Activated naive CD8-positive, alpha-beta T cell treated with anti-CD3 and anti-CD28 coated beads, Interleukin-2, amount 10 ng/mL, durations not matched to agents 7 days and 5 days (primary cell): ENCODE measurements at places on chromosomes 6 and 20. TPM values are rescaled to one million over a fixed set of nuclear protein-coding genes. Genes with fewer than 3 reads are reported as not detected.

DNA sequence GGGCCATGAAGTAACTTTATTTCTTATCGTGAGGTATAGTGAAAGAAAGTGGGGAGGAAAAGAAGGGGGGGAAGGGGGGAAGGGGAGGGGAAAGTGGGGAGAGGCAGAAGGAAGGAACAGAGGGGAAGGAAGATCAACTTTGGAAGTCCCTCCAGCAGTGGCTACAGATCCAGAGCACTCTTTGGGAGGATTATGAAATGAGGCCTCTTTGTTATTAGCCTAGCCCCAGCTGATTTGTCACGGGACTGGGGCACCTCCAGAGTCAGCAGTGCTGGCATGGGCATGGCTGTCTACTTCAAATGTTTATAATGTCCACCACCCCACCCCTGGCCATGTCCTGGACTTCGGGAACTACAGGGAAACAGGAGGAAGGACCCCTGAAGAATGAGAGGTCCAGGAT, 7.6 kb downstream of the MOCS1 start:
- DNase-seq: no peak

DNA sequence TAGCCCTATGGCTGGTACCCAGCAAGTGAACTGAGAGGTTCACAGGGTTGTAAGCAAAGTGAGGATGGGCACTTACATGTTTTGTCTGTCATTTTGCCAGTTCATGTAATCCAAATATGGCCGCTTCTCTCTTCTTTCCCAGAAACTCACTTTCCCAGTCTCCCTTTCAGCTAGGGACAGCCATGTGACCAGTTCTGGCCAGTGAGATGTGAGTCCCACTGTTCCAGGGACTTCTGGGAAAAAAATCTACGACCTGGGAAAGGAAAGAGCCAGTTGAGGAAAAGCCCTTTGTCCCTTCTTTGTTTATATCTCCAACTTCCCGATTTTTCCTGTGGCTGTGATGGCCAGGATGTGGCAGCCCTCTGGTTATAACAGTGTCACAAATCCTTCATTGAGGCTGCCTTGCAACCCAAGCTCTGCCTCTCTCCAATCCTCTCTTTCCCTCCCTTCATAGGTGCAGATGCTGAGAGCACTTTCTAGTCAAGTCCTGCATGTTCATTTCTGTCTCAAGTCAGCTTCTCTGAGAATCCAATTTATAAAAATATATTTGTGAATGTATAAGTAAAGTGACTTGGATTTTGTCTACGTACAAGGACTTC, 148.6 kb upstream of the ZFP64 start:
- no peak for DNase-seq

DNA sequence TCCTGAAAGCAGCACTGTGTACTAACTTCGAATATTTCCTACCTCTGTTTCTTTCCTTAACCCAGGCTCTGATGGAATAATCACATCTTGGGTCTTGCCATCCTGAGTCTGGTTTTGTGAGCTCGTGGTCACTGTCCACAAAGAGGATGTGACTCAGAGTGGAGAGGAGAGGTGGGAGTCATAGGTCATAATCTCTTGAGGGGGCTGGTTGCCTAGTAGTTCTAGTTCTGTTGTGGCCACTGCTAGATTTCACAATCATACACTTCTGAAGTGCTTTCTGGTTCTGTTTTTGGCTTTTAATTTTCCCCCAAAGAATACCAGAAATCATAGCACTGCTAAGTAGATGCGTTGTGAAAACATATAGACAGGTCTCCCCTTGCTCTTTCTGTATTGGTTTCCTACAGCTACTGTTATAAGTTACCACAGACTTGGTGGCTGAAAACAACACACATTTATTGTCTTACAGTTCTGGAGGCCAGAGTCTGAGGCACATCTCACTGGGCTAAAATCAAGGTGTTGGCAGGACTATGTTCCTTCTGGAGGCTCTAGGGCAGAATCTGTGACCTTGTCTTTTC, 102.8 kb downstream of the NRSN1 start:
- no peak for DNase-seq

DNA sequence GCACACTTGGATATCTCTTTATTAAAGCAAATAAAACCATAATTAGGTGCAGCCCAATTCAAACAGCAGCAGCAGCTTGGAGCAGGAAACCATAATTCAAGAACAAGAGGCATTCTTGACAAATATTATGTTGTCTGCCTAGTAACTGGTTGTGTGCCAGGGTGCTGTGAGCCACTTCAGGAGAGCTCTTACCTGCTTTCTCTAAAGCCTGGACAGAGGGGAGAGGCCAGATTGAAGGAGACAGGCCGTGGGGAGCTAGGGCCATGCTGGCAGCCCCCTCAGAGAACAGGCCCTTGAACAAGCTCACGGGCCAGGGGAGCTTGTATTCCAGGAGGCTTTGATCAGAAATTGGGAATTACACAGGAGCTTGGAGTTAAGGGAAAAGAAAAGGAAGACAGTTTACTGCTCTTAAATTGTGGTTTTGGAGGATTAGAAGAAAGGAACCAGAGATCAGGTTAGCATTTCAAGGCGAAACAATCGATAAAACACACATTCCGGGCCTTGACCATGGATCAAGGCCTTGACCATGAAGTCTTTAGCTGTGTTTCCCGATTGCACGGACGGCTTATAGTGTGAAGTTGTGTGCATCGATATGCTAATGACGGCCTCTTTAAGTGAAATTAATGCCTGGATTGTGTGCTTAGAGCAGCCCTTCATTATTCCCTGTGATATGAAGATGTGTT, 69.8 kb upstream of the NKX2-2 start:
- DNase-seq: no peak

DNA sequence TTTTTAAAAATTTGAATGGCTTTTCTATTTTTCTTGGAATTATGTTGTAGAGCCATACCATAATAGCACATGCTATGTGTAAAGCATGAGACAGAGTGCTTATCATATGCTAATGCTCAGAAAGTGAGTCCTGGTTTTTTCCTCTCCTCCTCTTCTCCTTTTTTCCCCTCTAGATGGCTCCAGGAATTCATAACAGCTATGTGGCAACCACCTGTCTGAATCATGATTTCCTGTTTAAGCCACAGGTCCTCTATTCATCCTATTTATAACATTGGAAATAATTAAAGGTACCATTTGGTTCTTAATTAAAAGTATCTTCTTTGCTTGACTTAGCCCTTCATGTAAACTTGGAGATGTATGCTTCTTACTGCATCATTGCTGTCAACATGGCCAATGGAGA, 260.0 kb upstream of the MAP3K7 start:
- no peak for DNase-seq

- DNase-seq: no peak
Measured at GRCh38 chr6:36913082-36913481, 27.3 kb downstream of the C6orf89 start.

DNA sequence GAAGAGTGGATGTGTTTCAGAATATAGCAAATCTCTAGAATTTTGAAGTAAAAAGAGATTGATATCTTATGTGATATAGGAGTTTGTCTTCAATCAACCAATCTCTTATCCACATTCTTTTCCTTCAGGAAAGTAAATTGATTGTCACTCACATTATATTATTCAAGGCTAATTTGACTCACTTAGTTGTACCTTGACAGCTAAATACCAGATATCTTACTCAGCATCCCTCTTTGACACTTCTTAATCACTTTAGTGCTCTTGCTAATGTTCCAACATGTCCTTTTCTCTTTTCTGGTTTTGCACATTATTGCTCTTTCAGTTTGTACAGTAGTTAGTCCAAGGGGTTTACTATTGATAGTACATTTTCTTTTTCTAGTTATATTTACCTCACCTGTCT, 286.9 kb upstream of the PTCHD4 start:
- no peak for DNase-seq

GRCh38 chr6:31035862-31036497, 25.7 kb downstream of the MUC22 start:
- DNase-seq: no peak

The WFDC5 gene
- not detected for total RNA-seq

The NT5E gene
- 26.8 TPM for total RNA-seq

The BMP2 gene
- total RNA-seq: not detected
